SK-N-DZ (cell line): ENCODE measurements at places on chromosomes 7 and 10.

DNA sequence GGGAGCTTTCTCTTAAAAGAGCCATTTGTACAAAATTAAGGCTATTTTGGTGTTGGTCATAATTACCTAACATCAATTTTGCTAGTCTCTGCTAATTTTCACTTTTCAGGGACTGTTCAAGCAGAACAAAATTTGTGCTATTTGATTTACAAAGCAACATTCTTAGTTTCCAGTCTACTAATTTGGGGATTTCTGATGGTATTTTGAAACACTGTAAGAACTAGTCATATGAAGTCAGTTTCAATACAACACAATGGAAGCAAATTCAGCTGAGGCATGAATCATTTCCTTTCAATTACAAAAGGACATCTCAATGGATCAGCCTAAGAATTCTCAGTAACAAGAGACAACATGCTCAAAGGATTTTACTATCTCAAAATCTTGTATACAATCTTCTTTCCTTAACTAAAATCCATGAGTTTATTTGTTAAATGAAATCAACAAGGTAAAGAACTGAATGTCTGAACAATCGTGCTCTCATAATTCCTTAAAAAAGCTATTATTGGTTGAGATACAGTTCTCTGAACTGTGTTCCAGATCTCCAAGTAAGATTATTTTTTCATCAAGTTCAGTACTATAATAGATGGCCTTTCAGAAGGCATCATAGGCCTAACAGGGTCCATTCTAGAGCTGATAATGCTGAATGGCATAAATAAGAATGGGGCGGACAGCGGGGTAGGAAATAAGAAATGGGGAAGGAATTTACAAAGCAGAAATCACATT lies 144.6 kb downstream of the NRCAM start:
- no peak for DNase-seq

DNA sequence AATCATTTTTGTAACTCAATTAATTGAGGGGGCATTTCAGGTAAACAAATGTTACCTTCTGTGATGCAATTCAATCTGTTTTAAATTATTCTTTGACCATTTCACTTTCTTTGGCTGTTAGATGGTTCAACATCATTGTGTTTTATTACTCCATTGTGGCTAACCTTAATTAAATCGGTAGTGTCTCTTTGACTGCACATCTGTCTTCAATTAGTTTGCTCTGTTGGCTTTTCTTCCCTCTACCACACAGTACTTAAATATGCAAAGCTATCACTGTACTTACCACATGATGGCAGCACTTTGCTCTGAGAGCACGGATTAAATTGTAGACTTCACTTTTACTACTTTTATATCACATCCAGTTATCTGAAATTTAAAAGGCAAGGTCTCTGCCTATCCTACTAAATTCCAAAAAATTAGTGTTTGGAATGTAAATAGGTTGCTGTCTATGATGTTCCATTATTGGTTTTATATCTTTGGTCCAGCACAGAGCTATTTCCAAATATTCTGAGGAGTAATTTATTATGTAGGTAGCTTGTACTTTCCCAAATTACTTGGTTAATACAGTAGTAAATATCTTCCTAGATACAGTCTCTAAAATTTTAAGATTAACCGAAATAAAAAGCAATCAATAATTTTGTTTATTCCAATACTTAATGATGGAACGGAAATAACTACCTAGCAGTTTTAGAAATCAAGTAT lies 352.0 kb downstream of the PCLO start:
- peak; percentile 90 for DNase-seq

DNA sequence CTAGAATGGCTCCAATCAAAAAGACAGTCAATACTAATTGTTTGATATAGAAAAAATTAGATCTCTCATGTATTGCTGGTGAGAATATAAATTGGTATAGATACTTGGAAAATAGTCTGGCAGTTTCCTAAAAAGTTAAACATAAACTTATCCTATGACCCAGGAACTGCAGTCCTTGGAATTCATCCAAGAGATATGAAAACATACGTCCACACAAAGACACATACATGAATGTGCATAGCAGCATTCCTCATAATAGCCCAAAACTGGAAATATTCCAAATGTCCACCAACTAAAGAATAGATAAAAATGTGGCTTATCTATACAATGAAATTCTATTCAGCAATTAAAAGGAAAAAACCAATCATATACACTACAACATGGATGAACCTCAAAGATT lies 128.4 kb downstream of the ZFAND4 start:
- DNase-seq, result no peak

GRCh38 chr7:112140600-112140999 lies 65.6 kb downstream of the DOCK4 start:
- no peak for DNase-seq

DNA sequence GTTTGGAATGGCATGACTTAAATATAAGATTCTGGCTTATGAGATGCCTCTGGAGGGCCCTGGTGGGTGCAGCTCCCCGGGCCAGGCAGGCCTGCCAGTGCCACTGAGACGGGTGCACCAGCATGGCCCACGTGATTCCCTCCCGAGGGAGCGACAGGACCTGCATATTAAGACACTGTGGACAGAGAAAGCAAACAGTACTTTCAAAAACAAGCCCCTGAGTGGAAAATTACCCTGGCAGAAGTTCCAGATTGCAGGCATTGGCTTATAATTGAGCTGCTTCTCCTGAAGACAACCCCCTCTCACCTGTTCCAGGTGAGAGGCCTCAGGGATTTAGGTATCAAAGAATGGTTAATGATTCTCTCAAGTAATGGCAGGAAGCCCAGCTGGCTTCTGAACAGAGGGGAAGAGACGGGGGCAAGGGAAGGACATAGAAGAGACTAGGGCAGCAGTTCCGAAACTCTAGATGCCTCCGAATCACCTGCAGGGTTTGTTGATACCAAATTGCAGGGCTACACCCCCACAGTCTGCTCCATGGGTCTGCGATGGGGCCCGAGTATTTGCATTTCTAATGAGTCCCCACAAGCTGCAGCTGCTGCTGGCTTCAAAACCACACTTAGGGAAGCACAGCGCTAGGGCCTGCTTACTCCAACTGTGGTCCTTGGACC lies 66.0 kb upstream of the DOCK1 start:
- no peak for DNase-seq

DNA sequence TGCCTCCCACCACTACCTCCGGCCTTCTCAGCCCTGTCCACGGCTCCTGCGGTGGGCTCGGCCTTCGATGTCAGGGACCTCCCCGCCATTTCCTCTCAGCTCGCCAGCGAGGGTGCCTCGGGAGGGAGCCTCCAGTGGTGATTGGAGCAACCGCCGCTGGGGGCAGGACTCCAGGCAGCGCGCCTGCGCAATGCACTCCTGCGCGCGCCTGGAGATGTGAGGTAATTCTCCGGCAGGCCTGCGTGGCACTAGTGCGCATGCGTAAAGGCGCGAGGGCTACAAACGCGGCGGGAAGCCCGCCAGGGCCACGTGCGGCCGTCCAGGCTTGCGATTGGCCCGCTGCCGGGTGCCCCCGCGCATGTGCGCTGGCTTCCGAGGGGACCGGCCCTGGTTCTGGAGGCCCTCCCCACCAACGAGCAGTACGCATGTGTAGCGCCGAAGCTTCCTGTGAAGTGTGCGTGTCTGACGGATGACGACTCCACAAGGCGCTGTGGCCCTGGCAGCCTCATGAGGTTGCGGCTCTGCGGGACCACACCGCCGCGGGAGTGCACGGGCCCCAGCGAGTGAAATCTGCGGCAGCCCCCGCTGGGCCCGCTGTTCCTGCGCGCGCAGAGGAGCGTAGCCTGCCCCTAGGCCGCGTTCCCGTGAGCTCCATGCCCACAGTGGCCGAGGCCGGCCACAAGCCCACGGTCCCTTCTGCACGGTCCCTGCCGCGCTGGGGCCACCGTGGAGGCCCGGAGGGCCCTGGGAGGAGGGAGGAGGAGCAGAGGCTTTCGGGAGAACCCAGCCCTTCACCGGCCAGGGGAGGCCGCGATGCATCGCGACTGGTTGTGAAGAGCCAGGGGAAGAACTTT lies at the start of gene SYCE1:
Gene SYCE1 (minus strand): TSS at position 143 of the 854 bp plus-strand sequence. CDS start 54 bp downstream, at position 89.
- no peak for DNase-seq

DNA sequence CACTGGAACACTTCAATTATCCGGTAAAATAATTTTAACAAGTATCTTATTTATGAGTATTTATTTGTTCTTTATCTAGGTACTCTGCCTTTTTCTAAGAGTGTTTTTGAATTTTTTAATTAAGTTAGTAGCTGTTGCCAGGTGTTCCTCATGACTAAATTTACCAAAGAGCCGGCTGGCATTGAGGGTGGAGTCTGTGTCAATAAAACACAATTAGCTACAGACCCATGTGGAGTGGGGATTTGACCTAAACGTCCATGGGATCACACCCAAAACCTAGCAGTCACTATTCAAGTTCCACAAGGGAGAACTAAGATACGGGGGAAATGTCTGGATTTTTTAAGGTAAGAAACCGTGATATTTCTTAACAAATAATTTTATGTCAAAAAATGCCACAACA lies 9.8 kb downstream of the SLC16A12 start:
- no peak for DNase-seq

- DNase-seq, result no peak
Observed at GRCh38 chr7:80078159-80078731, 56.4 kb upstream of the GNAI1 start.

DNA sequence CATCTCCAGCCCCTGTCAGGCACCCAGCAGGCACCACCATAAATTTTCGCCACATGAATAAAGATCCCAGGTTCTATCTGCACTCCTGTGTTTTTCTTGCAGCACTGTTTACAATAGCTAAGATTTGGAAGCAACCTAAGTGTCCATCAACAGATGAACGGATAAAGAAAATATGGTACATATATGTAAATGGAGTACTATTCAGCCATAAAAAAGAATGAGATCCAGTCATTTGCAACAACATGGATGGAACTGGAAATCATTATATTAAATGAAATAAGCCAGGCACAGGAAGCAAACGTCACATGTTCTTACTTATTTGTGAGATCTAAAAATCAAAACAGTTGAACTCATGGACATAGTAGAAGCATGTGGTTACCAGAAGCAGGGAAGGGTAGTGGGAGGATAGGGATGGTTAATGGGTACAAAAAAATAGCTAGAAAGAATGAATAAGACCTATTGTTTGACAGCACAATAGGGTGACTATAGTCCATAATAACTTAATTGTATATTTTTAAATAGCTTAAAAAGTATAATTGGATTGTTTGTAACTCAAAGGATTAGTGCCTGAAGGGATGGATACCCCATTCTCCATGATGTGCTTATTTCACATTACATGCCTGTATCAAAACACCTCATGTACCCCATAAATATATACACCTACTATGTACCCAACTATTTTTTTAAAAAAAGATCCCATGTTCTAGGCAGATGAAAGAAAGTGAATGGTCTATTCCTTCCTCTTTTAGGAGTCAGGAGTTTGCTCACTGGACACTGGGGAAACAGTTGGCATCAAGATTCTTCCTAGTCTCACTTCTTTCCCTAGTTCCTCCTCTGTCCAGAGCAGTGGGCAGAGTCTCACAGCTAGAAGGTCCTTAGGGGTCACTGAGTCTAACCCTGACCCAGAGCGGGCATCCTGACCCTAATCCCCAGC lies 1.0 kb upstream of the NPFFR1 start:
- no peak for DNase-seq

GRCh38 chr10:110226543-110226925 lies 19.1 kb downstream of the MXI1 start:
- peak; percentile 76 for DNase-seq

- no peak for DNase-seq
Observed at GRCh38 chr10:14528450-14528849, 197.7 kb upstream of the FRMD4A start.

DNA sequence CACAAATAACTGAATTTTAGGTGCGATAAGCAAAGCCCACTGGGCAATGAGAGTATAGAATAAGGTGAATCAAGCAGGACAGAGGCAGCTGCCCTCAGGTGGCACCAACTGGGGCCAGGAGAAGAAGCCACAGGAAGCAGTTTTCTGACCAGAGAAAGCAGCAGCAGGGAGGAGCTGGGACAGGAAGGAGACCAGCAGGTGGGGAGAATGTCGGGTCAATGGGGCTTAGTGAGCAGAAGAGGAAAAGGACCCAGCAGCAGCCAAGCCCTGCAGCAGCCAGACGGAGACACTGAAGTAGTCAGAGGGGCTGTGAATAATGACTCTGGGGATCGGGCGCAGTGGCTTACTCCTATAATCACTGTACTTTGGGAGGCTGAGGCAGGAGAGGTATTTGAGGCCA lies 209.6 kb upstream of the SH2B2 start:
- DNase-seq, result no peak

- peak; percentile 63 for DNase-seq
Observed at GRCh38 chr7:133543657-133544056, 290.8 kb downstream of the EXOC4 start.
